ENCODE measurements at places on chromosomes 5 and 9.

GRCh38 chr9:98260635-98261034 lies 5.2 kb upstream of the TBC1D2 start:
- no peak for DNase-seq

DNA sequence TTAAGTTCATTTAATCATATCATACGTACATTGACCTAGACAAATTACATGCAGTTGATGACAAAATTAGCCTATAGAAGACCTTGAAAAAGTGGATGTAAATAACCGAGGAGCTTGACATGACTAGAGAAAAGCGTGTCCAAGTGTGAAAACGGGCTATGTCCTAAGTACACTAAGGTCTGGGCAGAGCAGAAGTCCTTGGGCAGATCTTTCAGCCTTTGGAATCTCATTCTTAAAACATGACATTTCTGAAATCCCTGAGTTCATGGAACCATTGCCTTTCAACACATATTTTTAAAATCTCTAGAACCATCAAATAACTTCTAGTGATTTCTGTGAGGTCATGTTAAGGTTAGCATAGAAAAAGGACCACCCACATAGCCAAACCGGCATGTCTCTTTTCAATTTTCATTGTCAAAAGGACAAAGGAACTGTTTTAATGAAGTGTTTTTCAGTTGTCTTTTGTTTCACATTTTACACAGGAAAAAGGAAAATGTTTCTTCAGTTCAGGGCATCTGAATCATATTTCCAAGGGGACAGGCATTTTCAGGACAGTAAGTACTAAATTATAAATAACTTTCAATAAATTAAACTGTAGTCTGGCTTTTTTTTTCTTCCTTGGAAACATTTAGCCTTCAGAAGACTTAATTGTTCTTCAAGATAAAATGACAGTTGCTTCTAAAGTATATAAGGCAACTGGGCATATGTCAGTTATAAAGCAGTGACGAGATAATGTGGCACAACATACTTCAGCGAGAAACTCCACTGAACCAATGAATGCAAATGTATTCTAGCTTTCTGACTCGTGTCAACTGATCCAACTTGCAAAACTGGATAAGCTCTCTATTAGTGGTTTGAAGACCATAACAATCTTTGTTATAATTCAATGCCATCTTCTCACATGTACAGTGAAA lies 416.8 kb downstream of the NFIB start:
- no peak for DNase-seq

DNA sequence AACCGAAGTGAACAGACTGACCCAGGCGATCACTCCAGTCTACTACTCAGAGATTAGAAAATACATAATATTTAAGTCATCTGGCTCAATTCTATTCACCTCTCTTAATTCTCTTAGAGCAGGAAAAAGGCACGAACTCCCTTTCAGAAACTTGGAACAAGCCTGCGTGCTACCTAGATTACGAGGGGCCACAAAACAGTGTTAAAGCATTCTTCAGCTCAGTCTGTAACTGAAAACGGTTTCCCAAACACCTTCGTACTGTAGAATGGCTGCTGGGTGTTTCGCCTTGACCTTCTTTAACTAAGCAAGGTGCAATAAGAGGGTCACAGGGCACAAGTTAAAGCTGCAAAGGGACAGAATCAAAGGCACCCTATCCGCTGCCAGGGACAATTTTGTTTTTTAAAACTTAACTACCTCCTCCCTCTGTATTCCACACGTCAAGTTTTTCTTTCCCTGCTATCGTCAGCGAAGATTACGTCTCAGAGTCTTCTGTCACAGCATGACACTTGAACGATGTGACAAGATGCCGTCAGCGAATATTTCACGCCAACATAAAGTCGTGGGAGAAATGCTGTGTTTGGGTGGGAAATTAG lies 687 bp downstream of the LYSMD3 start:
- no peak for DNase-seq

GRCh38 chr9:124615100-124615742 lies 108.0 kb upstream of the NR5A1 start:
- DNase-seq, result no peak
